ENCODE measurements at places on chromosomes 13 and 19. TPM values are rescaled to one million over a fixed set of nuclear protein-coding genes. Genes with fewer than 3 reads are reported as not detected.

Gene CYP4F8
- 0.08 TPM for polyA plus RNA-seq

Gene PAN3
- 28.9 TPM for polyA plus RNA-seq

Gene DPRX
- polyA plus RNA-seq: not detected

Gene PCDH20
- polyA plus RNA-seq: 7.4 TPM

Gene TPM4
- polyA plus RNA-seq: 225 TPM

Gene ENOX1
- 20.5 TPM for polyA plus RNA-seq

Gene LRG1
- 0.36 TPM for polyA plus RNA-seq

Gene FCHO1
- 29.8 TPM for polyA plus RNA-seq

Gene CCDC106
- 56.9 TPM for polyA plus RNA-seq

Gene ZNF296
- polyA plus RNA-seq: 2.7 TPM

Gene CLEC11A
- 29.4 TPM for polyA plus RNA-seq

Gene TRPM4
- polyA plus RNA-seq: 18.5 TPM

Gene RFPL4AL1
- polyA plus RNA-seq: not detected

Gene FAM216B
- polyA plus RNA-seq: 5.6 TPM

Gene TMC4
- polyA plus RNA-seq: 2.8 TPM

Gene DIAPH3
- polyA plus RNA-seq: 4.0 TPM

Gene WBP4
- 24.1 TPM for polyA plus RNA-seq

Gene EBI3
- polyA plus RNA-seq: 1.6 TPM

Gene FAM98C
- 52.3 TPM for polyA plus RNA-seq

Gene GJA3
- polyA plus RNA-seq: 0.13 TPM

Gene GRIK5
- 83.2 TPM for polyA plus RNA-seq

Gene RGL3
- polyA plus RNA-seq: 8.0 TPM

Gene A1BG
- 5.0 TPM for polyA plus RNA-seq

Gene CYP4F22
- polyA plus RNA-seq: not detected

Gene SIGLECL1
- polyA plus RNA-seq: not detected

Gene CEACAM7
- not detected for polyA plus RNA-seq

Gene CDKN2D
- 167 TPM for polyA plus RNA-seq

Gene TRAPPC5
- 98.4 TPM for polyA plus RNA-seq

Gene RSPH6A
- polyA plus RNA-seq: 0.09 TPM

Gene NANOS3
- 23.1 TPM for polyA plus RNA-seq

Gene PSG4
- 0.15 TPM for polyA plus RNA-seq

Gene SYCN
- polyA plus RNA-seq: not detected

Gene CIRBP
- polyA plus RNA-seq: 821 TPM

Gene AXL
- polyA plus RNA-seq: 23.7 TPM

Gene WDR83
- 37.6 TPM for polyA plus RNA-seq

Gene CALR
- polyA plus RNA-seq: 521 TPM

All from spinal cord (tissue), 10 donors.